ENCODE measurements at places on chromosomes 5 and 9.

GRCh38 chr5:153555420-153556114, 65.1 kb downstream of the GRIA1 start:
- no peak for DNase-seq

DNA sequence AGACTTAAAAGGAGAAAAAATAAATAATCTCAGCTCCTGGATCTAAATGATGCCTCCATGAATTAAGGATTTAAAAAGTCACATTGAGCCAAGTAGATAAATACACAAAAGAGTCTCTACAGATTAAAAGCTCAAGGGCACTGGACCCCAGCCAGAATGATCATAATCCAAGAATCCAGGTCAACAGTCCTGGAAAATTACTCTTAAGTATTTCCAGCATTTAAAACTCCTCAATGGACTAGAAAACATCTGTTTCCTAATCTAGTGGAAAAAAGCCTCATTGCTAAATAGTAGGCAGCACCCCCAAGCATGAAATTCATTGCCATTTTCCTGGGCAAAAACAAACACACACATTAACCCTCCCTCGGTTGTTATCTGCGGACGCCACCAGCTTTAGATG, 96.8 kb downstream of the FRMD3 start:
- no peak for DNase-seq

DNA sequence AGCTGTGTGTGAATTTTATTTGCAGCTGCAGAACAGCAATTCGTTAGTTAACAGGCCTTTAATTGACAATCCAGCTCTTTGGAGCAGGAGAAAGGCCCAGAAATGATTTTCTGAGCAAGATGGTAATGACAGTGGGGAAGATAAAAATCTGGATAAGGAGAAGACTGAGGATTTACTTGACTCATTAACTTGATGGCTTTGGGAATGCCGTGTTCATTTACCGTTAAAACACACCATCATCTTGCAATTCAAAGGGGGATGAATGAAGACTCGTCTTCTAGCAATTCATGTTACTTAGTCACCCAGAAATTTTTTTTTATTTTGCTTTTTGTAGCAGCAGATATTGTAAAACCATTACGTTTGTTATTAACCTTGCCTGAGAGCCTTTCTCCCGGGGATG, 52.0 kb downstream of the PTTG1 start:
- no peak for DNase-seq

DNA sequence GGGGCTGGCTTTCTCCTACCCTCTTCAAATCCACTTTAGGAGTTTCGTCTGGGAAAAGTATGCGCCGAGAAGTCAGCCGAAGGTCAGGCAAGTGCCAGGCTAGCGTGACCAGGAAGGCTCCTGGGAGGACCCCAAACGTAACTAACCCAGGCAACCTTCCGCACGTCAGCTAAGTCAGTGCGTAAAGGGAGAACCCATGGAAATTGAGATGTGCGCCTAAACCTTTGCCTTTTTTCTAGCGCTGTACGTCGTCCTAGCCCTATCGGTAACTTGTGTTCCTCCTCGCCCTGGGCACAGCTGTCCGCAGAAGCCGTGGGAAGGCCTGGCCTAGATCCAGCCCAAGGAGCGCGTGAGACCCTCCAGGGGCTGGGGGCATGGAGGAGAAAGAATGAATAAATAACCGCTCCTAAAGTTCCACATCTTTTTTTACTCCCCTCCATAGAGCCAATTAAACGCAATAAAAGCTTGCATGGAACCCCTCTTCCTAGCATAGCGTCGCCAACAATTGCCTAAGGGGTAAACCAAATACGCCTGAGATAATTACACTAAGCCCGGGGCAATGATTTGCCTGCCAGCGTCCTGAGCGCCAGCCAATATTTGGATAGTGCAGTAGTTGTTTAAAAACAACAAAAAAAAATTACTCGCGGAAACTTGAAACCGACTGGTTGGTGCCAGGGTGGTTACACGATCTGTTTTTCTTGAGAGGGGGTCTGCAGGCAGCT, 4.0 kb upstream of the FOXB2 start:
- DNase-seq: peak; percentile 27

GRCh38 chr5:8079056-8079455, 210.1 kb downstream of the MTRR start:
- no peak for DNase-seq

GRCh38 chr5:32754284-32754683, 43.2 kb downstream of the NPR3 start:
- no peak for DNase-seq

DNA sequence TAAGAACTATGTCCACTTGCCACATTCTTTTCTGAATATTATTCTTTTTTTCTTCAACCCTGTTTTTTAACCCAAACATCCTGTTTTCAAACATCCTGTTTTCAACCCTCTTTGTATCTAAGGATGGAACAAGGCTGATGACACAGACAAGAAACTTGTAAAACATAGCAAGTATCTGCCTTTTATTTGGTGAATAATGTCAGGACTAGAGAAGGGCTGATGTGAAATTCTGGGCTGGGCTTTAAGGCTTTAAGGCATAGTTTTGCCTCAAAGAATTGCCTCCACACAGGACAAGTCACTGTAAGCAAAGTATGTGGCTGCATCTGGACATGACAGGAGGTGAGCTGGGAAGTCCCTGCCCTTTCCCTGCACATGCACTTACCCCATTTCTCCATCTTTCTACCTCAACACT, 42.5 kb upstream of the RIC1 start:
- DNase-seq: no peak

GRCh38 chr9:87678650-87679355, 47.1 kb upstream of the CTSL start:
- peak; percentile 58 for DNase-seq

GRCh38 chr5:76697670-76698069, 18.3 kb upstream of the F2R start:
- no peak for DNase-seq

- no peak for DNase-seq
These were observed 19.8 kb downstream of the TRIP13 start for GRCh38 chr5:912280-913091.

- no peak for DNase-seq
These were observed 11.0 kb downstream of the RGS3 start for GRCh38 chr9:113474360-113475028.

DNA sequence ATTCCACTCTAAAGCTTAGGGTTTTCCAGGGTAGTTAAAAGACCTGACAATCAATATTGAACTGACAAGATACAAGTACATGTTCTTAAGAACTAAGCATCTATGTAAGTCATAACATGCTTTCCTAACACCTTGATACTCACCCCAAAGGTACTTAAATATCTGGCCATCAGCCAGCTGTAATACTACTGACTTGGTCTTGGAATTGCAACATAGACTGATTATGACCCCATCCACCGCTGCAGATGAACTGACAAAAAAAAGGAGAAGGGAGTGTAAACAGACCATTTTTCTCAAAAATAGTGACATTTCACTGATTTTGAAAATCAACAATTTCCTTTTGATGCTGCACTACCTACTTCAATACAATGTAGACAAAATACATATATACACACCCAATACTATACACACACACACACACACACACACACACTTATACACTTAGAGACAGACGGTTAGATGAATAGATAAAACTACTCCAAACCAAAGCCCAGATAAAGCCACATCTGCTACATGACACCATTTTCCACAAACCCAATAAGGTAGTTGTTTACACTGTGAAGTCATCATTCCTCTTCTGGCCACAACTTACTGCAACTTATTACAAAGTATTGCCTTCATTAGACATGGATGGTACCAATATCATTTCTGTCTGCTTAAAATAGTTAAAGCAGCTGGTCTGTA, 30.4 kb downstream of the ELP1 start:
- no peak for DNase-seq

GRCh38 chr5:37840053-37841034, 503 bp upstream of the GDNF start:
- DNase-seq: peak; percentile 34

- no peak for DNase-seq
These were observed 187.9 kb upstream of the ELL2 start for GRCh38 chr5:96149546-96149945.

- DNase-seq: no peak
These were observed 205.2 kb upstream of the DAB2 start for GRCh38 chr5:39629946-39630345.

DNA sequence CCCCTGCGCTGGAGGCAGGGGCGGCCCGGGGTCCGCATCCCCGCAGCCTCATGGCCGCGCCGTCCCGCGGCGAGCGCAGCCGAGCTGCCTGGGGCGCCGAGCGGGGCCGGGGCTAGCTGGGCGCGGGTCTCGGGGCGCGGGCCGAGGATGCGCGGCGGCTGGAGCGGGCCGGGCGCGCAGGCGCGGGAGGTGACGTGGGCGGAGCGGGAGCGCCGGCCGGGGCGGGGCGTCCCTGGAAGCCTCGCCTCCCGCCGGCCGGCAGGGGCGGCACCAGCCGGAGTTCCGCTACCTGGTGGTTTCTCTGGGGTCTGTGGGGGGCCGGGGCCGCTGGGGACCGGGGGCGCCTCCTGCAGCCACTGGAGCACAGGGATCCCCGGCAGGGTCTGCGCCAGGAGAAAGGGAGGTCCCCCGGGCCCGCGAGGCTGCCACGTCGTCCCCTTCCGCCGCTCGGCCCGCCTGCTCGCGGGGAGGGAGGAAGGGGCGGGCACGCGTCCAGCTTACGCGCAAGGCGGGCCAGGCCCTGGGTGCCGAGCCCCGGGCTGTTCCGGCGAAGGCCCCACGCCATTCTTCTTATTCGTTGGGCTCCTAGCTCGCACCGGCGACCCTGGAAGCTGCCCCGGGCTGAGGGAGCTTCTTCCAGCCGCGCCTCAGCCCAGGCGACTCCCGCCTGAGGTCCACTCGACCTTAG, at the start of gene LPCAT1:
TSS of gene LPCAT1 (minus strand) at position 168 of the 688 bp plus-strand sequence. CDS start at position 52, 116 bp downstream.
- DNase-seq: peak; percentile 94

All from GM13976 (cell line).